ENCODE measurements at places on chromosomes 1 and 21.
A peak's percentile ranks its signal among the peaks of the same experiment; 100 is the strongest.

DNA sequence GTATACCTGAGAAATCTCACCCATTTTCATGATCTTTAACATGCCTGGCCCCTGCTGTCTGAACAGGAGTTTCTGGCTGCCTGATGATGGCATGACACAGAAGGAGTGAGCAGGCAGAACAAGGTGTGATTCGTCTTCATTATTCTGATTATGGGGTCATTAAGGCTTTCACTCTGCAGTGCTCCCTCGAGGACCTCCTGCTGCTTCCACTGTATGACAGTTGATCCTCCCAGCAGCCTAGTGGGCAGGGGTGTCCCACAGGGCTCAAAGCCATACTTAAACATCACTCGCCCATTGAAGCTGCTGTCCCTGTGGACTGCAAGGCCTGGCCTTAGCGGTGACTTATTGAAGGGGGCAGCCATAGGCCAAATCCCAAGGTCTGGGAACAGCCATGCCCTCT, 12.7 kb upstream of the PARS2 start:
- no peak for DNase-seq

- DNase-seq: peak; percentile 25
Observed at GRCh38 chr21:43866659-43867331, 1.8 kb downstream of the AGPAT3 start.

GRCh38 chr1:9340172-9340854, 47.6 kb downstream of the SPSB1 start:
- DNase-seq: no peak

DNA sequence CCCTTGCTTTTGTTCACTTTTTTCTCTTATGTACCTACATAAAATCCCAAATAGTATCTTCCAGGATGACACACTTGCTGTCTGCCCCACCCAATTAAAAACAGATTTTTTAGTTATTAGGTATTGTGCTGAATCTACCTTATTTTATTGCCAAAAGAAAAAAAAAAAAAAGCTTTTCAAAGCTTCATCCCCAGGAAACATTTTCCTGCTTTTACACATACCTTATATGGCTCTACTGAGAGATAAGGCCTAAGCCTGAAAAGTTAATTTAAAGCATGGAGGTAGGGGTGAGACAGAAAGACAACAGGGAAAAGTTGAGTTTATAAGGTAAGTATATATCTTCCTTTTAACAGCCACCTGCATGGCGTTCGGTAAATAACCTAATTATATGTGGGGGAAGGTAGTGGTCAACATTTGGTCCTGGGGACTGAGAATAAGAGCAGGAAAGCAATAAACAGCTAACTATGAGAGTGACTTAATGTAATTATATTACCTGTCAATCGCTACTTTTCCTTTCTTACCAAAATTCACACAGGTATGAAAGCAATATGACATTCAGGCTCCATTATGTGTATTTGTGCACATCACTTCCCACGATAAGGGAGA, 54.6 kb upstream of the BOLA1 start:
- no peak for DNase-seq

DNA sequence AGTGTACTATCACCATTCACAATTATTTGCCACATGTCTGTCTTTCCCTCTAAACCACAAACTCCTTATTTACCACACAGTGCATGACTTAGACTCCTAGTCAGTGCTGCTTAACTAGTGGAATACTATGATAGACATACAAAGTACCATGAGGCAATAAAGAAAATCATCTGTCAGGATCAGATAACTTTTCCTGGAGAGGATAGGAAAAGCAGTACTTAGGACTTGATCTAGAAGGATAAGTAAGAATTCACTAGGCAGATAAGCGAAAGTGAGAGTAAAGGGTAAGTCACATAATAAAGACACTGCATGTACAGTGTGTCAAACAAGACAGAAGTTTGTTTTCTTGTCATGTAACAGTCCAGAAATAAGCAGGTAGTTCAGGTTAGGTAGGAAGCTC, 21.2 kb upstream of the TSPAN1 start:
- no peak for DNase-seq

- DNase-seq: no peak
Observed at GRCh38 chr1:107590900-107591622, 373.9 kb downstream of the VAV3 start.

DNA sequence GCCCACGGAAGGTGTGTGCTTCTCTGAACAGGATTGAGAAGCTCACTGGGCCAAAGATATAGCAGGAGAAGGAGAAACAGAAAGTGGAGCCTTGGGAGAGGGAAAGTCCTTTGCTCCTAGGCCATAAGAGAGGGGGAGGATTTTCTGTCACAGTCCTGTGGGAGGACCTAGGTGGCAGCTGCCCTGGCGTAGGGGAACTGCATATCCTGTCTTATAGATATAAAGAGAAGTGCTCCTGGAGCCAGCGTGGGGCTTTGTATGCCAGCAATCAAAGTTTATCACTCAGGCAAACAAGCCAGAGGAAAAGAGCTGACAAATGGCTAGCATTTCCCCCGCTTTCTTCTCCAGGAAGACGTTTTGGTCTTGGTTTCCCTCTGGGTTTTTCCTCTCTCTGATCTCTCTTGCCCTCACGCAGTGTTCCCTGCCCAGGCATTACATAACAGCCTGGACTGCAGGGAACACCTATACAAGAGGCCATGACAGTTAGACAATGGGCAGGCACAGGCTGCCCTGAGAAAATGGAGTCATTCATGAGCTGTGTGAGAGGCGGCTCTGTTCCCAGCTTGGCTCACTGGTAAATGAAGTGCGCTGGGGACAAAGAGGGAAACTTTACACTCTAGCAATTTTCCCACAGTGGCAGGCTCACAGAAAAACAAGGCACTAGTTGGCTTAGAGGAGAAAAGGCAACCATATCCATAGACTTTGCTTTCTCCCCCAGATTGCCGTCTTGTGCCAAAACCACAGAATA, 52.5 kb upstream of the ZNF648 start:
- no peak for DNase-seq

- DNase-seq: no peak
Observed at GRCh38 chr1:181911715-181912114, 149.8 kb downstream of the ZNF648 start.

DNA sequence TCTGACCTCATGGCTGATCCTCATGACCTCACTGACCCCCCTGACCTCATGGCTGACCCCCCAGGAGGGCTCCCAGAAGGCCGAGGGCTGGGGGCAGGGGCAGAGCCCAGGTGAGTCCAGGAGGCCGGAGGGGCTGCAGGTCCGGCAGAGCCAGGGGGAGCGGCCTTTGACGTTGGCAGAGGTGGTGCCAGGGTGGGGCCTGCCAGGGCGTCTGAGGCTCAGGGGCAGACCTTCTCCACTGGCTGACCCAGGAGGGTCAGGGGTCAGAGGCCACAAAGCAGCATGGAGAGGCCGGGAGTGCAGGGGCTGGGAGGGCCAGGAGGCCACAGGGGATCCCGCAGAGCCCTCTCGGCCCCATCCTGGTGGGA, 28.1 kb upstream of the TTLL10 start:
- no peak for DNase-seq

GRCh38 chr1:217049721-217050120, 326.5 kb upstream of the ESRRG start:
- DNase-seq: no peak

DNA sequence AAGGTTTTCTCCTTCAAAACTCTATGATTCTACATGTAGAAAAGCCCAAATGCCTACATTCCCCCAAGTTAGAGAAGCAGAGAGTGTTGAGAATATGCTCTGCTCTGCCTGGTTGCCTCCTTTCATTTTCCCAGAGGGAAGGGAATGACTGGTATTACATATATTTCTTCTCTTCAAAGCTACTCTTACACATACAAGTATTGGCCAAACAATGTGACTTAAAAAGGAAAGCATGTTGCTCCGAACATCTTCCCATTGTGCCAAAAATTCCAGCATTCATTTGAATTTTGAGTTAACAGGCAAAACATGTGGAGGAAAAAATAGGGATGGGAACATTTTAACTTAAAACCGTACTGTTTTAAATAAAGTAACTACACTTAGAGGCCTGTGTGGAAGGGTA, 125.2 kb downstream of the COQ8A start:
- no peak for DNase-seq
